ENCODE measurements at places on chromosomes 6 and 20. TPM values are rescaled to one million over a fixed set of nuclear protein-coding genes. Genes with fewer than 3 reads are reported as not detected.
A peak's percentile ranks its signal among the peaks of the same experiment; 100 is the strongest.

DNA sequence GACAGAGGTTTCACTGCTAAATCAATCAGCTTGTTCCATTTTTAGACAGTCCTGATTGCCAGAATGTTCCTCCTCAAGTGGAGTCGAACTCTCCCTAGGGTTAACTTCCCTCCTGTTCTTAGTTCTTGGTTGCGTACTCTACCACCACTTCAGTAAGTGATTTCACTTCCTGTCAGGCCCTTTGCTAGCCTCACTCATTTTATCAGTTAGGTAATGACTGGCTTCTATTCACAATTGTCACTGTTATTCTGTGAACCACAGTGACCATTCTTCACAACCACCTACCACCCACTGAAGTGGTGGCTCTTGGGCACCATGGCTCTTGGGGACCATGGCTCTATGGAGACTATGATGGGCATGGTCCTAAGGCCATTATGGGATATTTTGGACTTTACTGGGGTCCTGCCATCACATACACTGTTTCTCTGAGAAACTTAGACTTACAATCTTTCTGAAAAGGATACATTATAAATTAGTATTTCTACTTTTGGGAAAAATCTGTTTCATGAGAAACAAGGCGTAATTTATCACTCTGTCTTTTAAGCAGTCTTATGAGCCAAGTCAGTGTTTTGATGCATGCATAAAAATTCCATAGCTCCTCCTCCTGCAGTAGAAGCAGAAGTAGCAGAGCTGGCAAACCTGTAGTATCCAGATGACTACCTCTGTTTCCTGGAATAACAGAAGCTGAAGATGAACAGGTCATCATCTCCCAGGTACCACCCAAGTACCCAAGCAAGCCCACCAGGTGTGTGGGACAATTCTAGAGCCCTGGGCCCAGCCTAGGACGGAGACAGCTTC, 66.3 kb downstream of the ATXN1 start:
- no peak for DNase-seq

The TMEM170B gene
- 1.4 TPM for total RNA-seq

DNA sequence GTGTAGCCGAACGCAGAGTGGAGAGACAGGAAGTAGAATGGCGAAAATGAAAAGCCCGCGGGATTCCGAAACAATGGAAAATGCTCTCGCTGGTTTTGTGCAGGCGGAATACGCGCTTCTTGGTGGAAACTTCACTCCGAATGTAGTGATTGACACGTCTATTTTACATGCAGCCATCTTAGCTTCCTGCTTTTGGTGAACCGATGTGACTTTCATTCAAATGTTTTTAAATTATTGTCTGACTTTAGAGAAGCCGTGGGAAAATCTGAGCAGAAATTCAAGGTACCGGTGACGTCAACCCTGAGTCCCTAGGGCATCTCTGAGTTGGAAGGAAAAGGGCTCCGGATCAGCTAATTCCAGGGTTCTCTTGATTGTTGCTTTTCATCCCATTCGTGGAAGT, 11.4 kb downstream of the GPX5 start:
- DNase-seq, result peak; percentile 5

DNA sequence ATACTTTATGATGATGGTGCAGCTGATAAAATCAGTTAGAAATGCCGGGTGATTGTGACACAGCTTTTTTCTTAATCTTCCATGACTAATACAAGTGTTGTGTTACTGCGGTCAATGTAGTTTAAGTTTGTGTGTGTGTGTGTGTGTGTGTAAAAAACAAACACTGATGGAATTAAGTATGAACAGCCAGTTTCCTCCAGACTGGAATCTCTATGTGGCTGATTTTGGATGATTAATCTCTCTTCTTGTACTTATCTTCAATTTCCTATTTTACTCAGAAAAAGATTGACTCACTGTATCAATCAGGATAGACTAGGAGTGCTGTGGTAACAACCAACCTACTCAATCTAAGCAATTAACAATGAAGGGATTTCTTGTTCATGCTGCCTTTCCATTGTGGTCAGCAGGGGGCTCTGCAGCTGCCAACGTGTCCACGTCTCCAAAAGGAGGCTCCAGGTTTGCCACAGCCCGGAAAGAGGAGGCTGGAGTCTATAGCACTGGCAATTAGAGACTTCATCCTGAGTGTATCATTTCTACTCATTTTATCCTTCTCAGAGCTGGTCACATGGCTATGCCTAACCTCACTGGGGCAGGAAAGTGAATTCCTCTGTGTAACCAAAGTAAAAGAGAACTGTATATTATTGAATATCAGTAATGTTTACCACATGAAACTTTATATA, 107.7 kb downstream of the CD109 start:
- DNase-seq, result peak; percentile 20

GRCh38 chr6:91895599-91896285, 1308.9 kb upstream of the MAP3K7 start:
- no peak for DNase-seq

DNA sequence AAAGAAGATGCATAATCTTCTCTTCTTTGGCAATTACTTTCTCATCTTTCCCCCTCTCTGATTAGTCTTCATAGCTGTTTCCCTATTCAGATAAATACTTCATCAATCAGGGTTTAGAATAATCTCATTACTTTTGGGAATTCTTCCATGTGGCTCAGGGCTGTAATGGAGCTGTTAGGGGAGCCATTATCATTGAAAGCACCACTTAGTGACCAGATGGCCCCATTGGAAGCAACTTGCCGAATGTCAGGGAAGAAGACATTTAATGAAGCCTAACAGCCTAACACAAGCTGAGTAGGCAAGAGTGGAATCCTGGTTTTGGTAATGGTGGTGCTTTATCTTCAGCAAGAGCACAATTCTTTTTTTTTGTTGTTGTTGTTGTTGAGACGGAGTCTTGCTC, 45.0 kb downstream of the TIAM2 start:
- DNase-seq, result no peak

DNA sequence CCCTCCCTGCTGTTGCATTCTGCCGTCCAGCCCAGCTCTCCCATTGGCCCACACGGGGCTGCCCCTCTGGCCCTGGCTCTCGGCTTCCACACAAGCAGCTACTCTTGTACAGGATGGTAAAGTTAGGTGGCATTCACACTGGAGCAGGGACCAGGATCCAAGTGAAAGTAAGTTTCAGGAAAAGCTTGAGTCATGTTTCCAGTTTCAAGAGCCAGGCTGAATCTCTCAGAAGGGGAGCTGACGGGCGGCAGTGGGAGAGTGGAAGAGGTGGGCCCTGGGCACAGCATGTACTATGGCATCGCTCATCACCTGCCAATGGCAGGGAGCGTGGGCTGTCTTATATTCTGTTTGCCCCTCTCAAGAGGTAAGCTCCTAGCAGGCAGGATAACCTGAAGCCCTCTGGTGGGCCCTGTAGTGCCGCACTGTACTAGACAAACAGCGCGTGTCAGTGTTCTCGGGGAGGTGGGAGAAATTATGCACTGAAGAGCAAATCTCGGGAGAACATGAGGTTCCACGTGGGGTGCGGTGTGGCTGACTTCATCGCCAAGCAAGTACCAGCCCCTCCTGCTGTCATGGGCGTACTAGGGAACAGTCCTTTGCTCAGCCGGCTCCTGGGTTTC, 241.5 kb downstream of the NRN1 start:
- no peak for DNase-seq

DNA sequence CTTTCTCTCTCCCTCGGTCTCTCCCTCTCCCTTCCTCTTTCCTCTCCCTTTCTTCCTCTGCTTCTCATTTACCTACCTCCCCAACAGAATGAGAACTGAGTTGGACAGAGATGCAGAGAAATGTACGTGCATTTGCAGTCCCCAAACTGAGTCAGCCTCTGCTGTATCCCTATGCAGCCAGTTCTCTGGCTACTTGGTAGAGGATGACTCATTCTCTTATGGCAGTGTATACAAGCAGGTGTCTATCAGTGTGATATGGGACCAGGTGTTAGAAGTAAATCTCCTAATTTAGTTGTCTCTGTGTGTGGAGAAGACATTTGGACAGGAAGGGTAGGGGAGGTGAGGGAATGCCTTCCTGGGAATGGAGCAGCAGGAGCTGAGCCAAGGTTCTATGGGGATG, 470.8 kb downstream of the CD109 start:
- peak; percentile 20 for DNase-seq

DNA sequence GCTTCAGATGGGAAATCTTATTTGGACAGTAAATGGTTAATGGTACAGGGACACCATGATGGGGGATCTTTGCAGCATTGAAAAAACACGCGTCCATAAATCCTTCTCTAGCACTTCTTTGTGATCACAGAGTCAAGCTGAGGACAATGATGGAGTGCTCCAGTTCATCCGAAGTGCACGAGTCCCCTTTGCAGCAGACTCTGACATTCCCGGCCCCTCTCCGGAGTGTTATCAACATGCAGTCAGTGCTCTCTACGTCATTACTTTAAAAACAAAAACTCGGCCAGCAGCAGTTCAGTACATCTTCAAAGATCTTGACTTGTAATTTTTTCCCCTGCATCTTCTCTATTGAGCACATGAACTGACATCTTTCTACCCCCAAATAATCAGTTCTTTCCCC, 185.5 kb upstream of the AKAP12 start:
- no peak for DNase-seq

The FAM217A gene
- not detected for total RNA-seq

GRCh38 chr20:31713312-31714273, 9.1 kb downstream of the BCL2L1 start:
- DNase-seq, result peak; percentile 64

GRCh38 chr20:64044484-64045247, 4.8 kb downstream of the SOX18 start:
- peak; percentile 83 for DNase-seq

DNA sequence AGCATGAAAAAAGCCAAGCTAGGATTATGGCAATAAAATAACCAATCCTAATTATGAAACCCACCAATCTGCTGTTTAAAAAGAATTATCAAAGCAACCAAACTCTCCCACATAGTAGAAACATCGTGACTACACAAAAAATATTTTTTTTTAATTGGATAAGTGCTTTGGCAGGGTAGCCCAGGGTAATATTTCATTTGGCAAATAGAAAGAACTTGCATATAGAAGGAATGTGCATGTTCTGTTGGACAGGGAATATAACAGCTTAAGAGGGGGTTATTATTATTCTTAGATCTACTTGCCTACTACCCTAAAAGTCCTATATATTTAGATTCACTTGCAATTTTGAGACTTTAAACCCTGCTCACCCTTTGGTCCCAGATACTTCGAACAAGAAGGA, 972 bp downstream of the GSTA3 start:
- no peak for DNase-seq

The SNHG17 gene
- total RNA-seq, result 7.0 TPM

The LRRC73 gene
- under 0.01 TPM for total RNA-seq

The ULBP1 gene
- under 0.01 TPM for total RNA-seq

DNA sequence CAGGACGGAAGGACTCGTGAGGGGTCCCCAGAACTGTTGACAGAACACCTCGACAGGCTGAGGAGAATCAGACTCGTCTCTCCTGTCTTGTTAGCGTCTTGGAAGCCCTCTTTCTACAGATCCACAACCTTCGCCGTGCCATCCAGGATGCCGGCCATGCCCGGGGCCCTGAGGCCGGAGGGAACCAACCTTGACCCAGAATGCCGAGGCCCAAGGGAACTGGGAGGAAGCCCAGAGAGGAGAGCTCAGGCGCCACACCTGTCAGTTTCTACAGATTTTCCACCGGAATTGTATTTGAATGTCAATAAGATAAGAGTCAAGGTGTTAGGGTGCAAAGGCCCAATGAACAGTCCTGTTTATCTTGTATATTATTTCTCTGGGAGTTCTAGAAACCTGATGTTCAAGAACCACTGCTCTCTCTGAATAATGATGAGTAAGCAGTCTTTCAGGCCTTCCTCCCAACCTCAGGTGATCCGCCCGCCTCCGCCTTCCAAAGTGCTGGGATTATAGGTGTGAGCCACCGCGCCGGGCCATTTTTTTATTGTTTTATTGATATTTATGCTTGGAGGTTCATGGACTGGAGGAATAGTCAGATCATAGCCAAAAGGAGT, 799 bp upstream of the ME1 start:
- no peak for DNase-seq

DNA sequence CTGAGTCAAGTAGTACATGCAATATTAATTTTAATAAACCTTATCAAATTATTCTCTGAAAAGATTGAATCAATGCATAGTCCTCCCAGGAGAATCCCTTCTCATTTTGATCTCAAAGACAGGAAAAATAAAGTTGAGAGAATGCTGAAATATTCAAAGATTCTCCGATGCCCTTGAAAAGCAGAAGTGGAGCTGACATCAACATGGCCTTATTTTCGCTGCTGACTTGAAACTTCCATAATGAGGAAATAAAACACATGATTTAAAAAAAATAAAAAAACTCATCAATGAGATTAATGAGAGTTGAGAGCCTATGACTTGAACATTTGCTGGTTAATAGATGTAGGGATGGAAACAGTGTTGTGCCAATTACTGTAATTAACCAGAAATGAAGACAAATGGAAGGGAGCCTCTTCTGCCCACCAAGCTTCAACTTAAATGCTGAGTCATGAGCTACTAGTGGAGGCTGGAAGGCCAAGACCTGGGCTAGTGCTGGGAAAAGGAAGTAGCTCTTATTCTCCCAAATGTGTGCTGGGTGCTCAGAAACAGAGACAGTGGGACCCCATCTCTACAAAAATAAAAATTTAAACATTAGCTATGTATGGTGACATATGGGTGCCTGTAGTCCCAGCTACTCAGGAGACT, 139.9 kb downstream of the BFSP1 start:
- DNase-seq, result no peak

GRCh38 chr6:113859349-113860180, 2.4 kb downstream of the MARCKS start:
- no peak for DNase-seq

DNA sequence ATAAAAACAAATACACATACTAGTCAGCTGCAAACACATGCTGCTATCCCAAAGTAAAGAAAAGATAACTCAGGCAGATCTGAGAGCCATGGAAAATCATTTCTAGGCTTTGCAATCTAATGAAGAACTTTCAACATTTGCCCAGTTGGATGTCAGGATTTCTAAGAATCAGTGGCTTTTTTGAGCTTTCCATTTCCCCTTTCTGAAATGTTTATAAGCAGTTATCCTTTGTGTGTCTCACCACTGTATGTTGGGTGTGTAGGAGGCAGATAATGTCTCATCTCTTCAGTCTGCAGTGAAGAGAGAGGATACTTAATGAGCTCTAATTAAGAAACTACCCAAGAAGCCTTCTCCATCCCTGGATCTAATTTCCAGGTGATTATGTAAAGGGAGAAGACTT, 43.6 kb downstream of the RGS17 start:
- DNase-seq, result no peak

The EPPIN gene
- total RNA-seq, result not detected

- no peak for DNase-seq
Observed at GRCh38 chr6:72418495-72418894, 203.4 kb upstream of the KCNQ5 start.

GRCh38 chr6:89859744-89860143, 30.1 kb downstream of the CASP8AP2 start:
- DNase-seq, result no peak

The CDH26 gene
- 1.1 TPM for total RNA-seq
